ENCODE measurements at places on chromosomes 5 and 9.

- peak; percentile 25 for DNase-seq
Observed at GRCh38 chr9:4689687-4690104, 10.3 kb downstream of the CDC37L1 start.

DNA sequence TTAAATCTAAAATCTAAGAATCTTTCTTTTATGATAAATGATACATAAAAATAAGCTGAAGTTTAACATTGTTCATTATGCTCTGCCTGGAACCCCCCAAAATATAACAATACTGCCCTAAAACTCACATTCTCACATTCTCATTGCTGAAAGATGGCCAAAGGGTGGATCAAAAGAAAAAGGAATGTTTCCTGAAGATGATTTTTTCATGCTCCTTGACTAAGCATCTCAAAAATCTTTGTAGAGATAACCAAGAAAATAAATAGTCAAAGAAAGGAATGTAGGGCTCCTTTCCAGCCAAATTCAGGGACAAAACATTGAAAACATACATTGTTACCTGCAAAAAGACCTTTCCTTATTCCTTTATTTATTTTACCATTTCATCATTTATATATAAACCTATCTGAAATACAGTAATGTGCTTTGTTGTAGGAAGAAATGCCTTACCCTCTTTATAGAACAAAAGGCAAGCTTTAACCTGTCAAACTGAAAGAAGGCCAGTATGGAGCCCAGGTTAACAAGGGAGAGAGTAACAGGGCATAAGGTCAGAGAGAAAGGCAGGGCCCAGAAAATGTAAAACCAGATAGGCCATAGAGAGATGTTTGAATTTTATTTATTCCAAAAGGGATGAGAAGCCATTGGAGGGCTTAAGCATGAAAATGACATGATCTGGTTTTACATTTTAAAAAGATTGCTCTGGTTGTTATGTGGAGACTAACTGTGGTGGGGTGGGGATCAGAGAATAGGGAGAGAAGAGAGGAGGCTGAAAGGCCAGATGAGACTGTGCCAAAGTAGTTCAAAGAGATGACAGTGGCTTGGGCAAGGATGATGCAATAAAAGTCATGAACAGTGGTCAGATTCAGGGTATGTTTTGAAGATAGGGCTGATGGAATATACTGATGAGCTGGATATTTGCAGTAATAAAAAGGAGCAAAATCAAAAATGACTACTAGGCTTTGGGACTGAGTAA is 37.3 kb upstream of the CDK5RAP2 start:
- no peak for DNase-seq

DNA sequence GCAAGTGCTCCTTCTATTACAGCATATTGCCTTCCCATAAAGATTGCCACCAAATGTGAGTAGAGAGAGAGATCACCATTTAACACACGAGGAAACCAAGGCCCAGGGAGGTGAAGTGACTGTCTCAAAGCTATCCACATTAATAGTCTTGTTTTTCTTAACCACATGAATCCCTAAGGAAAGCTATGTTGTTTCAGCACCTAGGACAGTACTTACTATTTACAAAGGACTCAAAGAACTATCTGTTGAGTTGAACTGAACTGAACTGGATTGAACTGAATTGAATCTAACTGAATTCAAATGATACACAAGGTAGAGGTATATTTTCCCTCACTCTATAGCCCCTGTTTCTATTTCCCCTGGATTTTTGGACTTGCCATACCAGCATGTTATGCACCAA is 430.4 kb downstream of the CAAP1 start:
- DNase-seq: no peak

GRCh38 chr9:95719354-95719753 is 156.1 kb upstream of the ERCC6L2 start:
- DNase-seq: no peak

- no peak for DNase-seq
Observed at GRCh38 chr9:18061856-18062255, 412.1 kb upstream of the ADAMTSL1 start.

- DNase-seq: no peak
Observed at GRCh38 chr9:95991326-95991725, 115.8 kb downstream of the ERCC6L2 start.

- no peak for DNase-seq
Observed at GRCh38 chr9:115553060-115553773, 435.3 kb upstream of the TNC start.

- no peak for DNase-seq
Observed at GRCh38 chr9:132673355-132673754, 3.1 kb downstream of the GTF3C4 start.

DNA sequence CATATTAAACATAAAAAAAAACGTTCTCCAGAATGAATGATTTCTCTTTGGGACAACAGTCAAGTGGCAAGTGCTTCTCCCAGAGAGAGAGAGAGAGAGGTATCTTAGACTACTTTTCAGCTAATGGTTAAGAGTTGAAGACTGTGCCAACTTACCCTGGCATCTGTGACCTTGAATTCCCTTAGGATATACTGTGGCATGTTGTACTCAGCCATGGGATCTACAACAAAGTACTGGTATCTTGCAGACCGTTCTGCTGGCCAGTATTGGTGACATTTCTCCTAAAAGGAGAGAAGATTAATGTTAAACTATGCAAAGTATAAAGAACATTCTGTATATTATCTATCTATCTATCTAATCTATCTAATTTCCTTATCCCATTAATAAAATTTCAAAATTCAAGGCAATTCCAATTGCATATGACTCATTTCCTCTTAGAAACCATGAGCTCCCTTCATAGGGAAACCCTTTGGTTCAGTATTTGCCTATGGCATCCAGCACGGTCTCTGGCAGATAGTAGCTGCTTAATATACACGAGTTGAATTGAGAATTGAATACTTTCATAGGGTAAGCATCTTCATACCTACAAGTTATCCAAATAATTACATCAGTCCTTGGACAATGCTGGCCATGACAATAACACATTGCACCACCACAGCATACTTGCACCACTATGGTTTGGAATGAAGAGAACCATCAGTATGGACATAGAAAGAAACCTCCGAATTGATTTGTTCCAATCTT is 539.4 kb upstream of the DMAC1 start:
- DNase-seq: no peak

DNA sequence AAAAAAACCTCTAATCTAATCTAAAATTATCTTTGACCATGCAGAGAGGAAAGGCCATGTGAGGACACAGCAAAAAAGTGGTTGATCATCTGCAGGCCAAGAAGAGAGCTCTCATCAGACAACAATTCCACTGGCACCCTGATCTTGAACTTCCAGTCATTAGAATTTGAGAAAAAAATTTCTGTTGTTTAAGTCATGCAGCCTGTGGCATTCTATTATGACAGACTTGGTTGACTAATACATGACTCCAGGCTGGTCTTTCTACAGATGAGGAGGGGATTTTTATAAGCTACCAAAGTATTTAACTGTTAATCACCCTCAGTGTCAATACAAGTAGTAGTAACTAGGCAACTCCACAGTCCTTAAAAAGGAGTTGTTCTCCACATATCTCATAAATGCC is 358.5 kb upstream of the RGMB start:
- no peak for DNase-seq

- no peak for DNase-seq
Observed at GRCh38 chr5:39266442-39266841, 47.1 kb upstream of the FYB1 start.

DNA sequence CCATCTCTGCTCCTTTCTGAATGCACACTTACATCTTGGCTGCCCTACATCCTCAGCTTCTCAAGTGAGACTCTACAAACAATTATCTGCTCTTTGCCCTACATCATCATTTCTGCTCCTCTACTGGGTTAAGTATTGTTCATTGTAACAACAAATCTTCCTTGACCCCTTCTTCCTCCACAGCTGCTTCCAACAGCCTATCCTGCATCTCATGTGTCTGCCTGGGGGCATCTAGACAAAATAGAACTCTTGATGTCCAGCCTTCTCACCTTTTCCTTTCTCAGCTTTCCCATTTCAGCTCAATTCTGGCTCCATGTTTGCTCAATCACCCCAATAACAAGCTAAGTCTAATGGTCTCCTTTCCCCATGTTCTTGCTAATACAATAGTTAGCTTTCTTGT is 509.8 kb downstream of the DIRAS2 start:
- no peak for DNase-seq

DNA sequence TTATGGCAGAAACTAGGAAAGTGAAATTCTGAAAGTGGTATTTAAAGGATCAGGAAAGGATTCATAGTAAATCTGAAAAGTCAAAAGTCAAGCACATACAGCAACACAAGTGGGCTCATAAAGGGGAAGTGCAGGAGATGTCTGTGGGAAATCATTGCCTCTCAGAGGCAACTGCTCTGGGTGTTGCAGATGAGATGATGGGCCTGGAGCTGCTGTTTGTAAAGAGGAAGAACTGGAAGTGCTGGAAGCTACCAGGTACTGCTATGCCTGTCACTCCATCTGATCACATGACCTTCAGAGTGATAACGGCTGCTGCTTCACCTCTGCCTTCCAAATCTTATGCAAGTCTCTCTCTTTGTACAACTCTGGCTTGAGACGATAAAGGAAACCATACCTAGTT is 55.9 kb downstream of the ADRB2 start:
- no peak for DNase-seq

GRCh38 chr9:13939701-13940490 is 374.0 kb downstream of the NFIB start:
- no peak for DNase-seq

- no peak for DNase-seq
Observed at GRCh38 chr5:123647066-123647465, 135.1 kb downstream of the CSNK1G3 start.

- no peak for DNase-seq
Observed at GRCh38 chr5:96148376-96148775, 186.7 kb upstream of the ELL2 start.

DNA sequence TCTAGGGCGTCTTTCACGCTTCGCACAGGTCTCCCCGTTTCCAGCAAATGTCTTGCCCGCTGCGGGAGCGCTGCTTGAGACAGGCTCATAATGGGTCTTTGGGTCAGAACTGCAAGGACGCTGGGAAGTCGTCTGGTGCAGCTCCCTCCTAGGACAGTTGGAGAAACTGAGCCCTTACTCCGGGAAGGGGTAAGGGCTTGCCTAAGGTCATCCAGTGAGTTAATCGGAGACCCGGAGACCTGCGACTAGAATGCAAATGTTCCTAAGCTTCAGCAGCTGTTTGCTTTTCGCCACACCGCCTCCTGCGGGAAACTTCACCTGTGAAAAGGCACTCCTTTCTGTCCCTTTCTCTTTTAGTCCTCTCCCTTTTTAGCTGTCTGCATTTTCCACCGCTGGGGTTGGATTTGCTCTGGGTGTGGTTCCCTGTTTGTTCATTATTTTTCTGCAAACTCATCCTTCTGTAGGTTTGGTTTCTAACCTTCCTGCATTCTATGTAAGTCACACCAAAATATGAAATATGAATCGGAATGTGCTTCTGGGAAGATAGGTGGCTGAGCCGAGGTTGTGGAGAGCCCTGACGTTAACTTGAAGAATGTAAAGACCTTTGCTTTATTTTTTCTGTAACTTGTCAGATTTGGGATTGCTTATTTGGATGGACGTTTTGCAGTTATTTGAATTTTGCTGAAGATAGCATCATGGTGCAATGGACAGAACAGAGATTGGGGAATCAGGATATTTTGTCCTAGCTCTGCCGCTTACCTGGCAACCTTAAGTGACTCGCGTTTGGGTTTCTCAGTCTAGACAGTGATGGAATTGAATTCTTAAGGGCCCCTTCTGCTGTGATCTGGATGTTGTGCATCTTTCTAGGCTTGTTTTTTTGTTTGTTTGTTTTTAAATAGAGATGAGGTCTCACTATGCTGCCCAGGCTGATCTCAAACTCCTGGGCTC is 909 bp downstream of the SLC36A1 start:
- DNase-seq: peak; percentile 2

- no peak for DNase-seq
Observed at GRCh38 chr5:78162253-78162862, 132.1 kb downstream of the AP3B1 start.

DNA sequence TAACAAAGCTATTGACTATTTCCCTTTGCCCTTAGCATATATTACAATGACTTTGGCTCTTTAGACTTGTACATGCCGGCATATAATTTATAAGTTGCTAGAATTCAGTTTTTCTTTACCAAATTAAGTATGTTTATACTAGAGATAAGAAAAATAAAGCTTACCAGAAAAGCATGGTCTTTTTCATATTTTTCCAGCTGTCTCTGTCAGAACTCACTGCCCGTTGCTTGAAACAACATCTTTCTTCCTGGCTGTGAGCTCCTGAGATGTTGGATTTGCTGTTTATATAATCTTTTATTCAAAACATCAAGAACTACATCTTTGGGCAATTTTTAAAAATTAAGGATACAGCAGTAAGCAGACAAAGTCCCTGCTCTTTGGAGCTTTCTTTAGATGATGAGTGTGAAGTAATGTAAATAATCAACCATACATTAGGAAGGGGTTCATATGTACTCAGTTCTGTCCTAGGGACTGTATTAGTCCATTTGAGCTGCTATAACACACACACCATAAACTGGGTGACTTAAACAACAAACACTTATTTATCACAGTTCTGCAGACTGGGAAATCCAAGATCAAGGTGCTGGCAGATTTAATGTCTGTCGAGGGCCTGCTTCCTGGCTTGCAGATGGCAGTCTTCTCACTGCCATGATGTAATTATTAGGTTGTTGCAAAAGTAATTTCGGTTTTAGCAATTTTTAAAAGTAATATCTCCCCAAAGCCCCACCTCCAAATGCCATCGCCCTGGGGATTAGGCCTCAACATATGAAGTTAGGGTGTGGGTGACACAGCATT is 45.4 kb upstream of the RANBP3L start:
- no peak for DNase-seq

DNA sequence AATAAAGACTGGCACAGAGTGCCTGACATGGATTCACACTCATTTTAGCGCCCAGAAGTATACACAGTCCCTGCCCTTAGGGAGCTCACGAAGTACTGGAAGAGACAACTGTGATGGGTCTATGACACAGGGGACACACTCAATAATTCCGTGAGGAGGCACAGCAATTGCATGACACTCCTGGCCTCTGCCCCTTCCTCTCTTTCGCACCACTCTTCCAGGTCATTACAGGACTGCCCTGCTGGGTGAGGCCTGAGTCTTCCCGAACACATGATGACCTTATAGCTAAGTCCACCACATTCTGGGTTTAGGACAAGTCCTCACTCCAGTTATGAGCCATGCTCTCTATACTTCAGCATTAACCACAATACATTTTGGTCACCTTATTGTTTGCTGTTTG is 134.7 kb downstream of the GNA14 start:
- DNase-seq: no peak

GRCh38 chr5:167821151-167821550 is 470.3 kb upstream of the WWC1 start:
- DNase-seq: no peak

- no peak for DNase-seq
Observed at GRCh38 chr5:13674391-13674790, 270.1 kb downstream of the DNAH5 start.

Measured in activated CD4-positive, alpha-beta T cell treated with anti-CD3 and anti-CD28 coated beads, Interleukin-2, amount 50 U/mL, for 24 hours (primary cell).